Thoracic aorta (tissue), 2 donors: ENCODE measurements at places on chromosomes 2 and 18.

DNA sequence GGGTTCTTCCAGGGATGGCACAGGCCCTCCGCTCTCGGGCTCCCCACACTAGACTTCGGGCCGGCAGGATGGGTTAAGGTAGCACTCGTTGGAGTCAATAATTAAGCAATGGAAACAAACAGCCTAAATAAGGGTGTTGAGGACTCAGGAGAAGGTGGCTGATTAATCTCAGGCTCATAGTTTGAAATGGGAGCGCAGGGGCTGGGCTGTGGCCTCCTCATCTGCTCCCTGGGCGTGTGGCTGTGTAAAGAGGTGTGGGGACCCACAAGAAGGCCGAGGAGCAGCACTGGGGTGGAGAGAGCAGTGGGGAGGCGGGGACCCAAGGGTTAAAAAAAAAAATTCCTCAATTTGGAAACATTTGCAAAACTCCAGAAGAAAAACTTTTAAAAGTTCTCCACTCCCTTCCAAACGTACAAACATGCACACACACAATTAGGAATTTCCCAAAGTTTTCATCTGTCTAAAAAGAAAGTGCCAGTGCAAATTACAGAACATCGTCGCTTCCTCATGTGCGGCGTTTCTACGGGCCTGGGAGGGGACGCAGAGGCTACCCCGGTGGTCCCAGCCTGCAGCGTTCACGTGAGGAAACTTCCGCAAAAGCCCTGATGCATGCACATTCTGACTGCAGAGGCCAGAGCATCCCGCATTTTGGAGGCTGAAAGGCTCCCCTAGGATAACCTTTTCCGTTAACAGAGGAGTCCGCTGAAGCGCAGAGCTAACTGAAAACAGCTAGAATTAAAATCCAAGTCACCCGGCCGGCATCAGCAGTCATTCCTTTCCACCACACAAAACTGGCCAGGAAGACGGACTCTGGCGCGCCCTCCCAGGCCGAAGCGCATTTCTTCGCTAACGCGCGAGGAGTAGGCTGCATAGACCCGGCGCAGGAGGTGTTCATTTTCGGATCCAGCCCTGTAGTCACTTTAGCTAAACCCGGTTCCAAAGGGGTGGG, 1.0 kb upstream of the TUBB6 start:
- no peak for DNase-seq

- no peak for DNase-seq
Observed at GRCh38 chr18:26617151-26617554, 68.8 kb upstream of the KCTD1 start.

DNA sequence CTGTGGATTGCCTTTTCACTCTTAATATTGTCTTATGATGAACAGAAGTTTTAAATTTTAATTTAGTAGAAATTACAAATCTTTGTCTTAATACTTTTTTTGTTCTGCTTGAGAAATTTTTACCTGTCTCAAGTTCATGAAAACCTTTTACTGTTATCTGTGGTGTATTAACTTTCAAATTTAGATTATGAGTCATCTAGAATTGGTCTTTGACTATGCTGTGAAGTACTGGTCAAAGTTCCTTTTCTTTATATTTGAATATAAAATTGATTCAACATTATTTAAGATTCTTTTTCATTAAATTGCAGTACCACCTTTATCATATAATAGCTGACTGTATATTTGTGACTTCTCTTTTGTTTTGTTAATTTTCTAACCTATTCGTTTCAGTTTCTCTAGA, 1385.5 kb upstream of the ZEB2 start:
- DNase-seq = no peak

- no peak for DNase-seq
Observed at GRCh38 chr2:9832586-9832985, 10.7 kb upstream of the TAF1B start.

- DNase-seq = no peak
Observed at GRCh38 chr2:29657674-29658073, 263.7 kb downstream of the ALK start.

- no peak for DNase-seq
Observed at GRCh38 chr2:43714164-43714563, 37.9 kb upstream of the C1GALT1C1L start.

DNA sequence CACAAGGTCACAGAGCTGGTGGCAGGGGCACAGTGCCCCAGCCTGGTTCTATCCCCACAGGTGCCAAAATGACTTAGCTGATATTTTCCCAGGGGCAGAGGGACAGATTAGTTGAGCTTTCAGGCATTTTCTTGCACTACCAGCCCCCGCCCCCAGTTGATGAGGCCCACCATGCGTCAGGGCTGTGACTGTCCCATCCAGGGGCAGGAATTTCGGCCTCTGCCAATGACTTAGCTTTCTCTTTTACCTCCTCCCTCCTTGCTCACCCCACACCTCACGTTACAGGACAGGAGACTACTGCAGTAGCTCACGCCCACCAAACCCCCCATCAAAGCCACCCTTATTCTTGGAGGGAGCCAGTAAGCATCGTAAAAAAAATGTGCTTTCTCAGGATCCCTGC, 31.5 kb downstream of the MRO start:
- DNase-seq = no peak

GRCh38 chr2:163351966-163352365, 383.8 kb downstream of the FIGN start:
- no peak for DNase-seq

DNA sequence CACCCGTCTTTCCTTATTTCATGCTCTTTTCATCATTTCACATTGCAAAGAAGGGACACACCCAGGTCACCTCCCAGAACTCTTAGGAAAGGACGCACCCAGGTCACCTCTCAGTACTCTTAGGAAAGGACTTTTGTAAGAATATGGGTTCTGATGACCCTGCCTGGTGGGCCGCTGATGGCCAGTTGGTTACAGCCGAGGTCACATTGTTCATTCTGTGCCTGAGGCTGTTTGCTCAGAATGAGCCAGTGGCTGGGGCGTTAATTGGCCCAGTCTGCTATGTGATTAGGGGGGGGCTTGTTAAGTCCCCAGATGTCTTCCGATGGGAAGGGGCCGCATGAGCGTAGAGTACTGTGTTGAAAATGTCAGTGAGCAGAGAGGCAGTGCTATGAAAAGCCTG, 9.4 kb downstream of the MLPH start:
- DNase-seq = no peak

DNA sequence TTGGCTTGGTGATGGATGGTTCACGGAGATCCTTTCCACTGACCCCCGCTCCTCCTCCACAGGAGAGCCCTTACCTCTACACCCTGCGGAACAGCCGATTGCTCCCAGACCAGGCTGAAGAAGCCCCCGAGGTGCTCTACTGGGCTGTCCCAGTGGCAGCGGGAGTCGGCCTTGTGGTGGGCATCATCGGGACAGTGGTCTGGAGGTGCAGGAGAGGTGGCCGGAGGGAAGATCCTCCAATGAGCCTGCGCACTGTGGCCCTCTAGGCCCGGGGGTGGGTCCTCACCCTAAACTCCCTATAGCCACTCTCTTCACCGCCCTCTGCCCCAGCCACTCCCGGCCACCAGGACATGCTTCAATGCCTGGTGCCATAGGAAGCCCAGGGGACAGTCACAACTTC, 108.8 kb upstream of the PPP1CB start:
- DNase-seq = no peak

DNA sequence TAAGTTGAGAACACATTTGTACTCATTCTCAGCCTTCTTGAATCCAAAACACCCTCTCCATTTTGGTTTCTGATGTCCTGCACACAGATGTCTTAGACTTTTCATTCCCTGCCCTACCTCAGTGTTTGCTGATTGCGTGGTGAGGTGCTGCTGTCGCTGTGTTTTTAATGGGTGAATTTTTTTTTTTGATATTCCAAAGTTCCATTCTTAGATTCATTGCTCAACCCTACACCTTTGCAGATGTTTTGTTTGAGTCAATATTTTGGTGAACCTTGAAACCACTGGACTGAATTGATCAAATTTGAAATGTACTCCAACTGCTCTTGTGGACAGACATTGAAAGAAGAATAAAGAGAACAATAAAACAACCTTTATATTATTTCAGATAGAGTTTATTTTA, 130.4 kb upstream of the DSEL start:
- DNase-seq = no peak

GRCh38 chr2:219906114-219907010, 278.9 kb downstream of the SLC4A3 start:
- no peak for DNase-seq
